ENCODE measurements at places on chromosomes 1 and 21. TPM values are rescaled to one million over a fixed set of nuclear protein-coding genes. Genes with fewer than 3 reads are reported as not detected.
A peak's percentile ranks its signal among the peaks of the same experiment; 100 is the strongest.

Gene PTAFR
- 0.24 TPM for total RNA-seq

Gene SPAG17
- total RNA-seq = 0.67 TPM

Gene LMOD1
- 14.9 TPM for total RNA-seq

- H3K36me3 ChIP-seq = no peaks in the 10 kb centered on the region
- no peaks in the 10 kb centered on the region for H3K27me3 ChIP-seq
- no peak overlapping the region for H3K4me3 ChIP-seq
- no peak overlapping the region for H3K27ac ChIP-seq
Measured at GRCh38 chr1:107357376-107357775, 216.5 kb downstream of the NTNG1 start.

DNA sequence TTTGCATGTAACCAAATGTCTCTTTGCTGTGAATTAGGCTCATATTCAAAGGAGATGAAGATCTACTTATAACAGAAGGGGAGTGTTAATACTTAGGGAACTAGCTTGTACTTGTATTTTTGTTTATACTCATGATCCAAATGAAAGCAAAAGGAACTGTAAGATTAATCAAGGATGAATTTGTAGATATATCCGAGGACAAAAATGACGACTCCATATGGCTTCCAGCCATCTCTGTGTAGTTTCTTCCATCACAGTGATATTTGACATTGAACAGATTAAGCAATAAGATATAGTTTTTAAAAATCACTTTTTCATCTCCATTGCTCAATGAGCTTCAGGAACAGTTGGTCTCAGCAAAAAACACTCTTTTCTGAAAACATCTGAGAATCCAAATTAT lies 257.4 kb upstream of the CAMK1G start:
- H3K4me1 ChIP-seq = no peaks in the 10 kb centered on the region
- no peaks in the 10 kb centered on the region for H3K36me3 ChIP-seq
- peaks cover 2% of the 10 kb centered on the region for H3K27me3 ChIP-seq
- no peak for DNase-seq
- no peak overlapping the region for H3K27ac ChIP-seq

Gene GPR52
- total RNA-seq = 0.55 TPM

Gene NFASC
- total RNA-seq = 26.7 TPM

DNA sequence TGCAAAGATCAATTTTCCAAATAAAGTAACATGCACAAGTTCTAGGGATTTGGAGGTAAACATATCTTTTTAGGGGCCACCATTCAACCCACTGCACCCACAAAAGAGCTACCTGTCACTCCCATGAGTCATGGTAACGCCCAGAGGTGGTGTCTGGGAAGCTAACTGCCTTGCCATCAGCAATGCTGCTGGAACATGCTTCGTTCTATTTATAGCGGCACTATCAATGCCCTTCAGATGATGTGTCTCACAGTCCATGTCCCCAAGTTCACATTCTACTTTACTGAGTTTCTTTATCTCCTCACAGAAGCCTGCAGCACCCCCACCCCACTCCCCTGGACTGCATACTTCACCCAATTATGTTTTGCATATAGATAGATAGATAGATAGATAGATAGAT lies 95.4 kb downstream of the LPAR3 start:
- DNase-seq = no peak
- H3K36me3 ChIP-seq = no peaks in the 10 kb centered on the region
- H3K4me1 ChIP-seq = no peaks in the 10 kb centered on the region
- no peak overlapping the region for H3K4me3 ChIP-seq
- no peak overlapping the region for H3K27ac ChIP-seq
- no peaks in the 10 kb centered on the region for H3K27me3 ChIP-seq

Gene UMODL1
- 0.10 TPM for total RNA-seq

Gene OVAAL
- total RNA-seq = not detected

Gene SLC44A3
- 4.7 TPM for total RNA-seq

- peak; percentile 51 for DNase-seq
- H3K36me3 ChIP-seq = no peaks in the 10 kb centered on the region
- H3K27me3 ChIP-seq = no peaks in the 10 kb centered on the region
- H3K4me1 ChIP-seq = no peaks in the 10 kb centered on the region
Measured at GRCh38 chr1:94560333-94560732, 18.8 kb upstream of the F3 start.

DNA sequence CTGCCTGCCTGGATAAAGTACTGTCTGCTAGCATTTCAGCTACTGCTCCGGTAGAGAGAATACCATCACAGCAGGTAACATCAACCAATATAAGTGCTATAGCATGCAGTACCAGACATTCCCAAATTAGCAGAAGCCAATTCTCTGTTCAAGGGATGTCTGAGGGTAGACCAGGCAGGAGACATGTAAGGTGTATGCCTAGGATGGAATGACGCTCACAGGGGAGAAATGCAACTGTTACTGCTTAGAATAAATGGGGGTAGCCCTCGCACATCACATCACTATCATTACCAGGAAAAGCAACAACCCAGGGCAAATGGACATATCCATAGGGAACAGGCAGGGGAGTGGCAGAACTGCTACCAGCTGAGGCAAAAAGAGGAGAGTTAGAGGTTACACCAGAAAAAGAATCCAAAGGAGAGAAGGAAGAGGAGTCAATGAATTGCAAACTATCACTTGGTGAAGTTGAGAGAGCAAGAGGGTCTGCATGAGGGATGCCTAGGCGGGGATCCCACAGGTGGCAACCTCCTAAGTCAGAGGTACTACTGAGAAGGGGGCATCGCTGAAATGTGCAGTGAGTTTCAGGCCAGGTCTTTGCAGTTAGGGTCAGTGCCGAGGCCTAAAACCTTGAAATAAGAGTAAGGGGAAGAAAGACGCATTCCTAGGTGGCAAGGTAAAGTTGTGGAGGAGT lies 1.1 kb downstream of the UBE2Q1 start:
- no peak for DNase-seq
- peaks cover 21% of the 10 kb centered on the region for H3K4me1 ChIP-seq
- H3K36me3 ChIP-seq = peaks cover 33% of the 10 kb centered on the region
- peak overlapping the region; percentile 90 for H3K4me3 ChIP-seq
- no peaks in the 10 kb centered on the region for H3K27me3 ChIP-seq

DNA sequence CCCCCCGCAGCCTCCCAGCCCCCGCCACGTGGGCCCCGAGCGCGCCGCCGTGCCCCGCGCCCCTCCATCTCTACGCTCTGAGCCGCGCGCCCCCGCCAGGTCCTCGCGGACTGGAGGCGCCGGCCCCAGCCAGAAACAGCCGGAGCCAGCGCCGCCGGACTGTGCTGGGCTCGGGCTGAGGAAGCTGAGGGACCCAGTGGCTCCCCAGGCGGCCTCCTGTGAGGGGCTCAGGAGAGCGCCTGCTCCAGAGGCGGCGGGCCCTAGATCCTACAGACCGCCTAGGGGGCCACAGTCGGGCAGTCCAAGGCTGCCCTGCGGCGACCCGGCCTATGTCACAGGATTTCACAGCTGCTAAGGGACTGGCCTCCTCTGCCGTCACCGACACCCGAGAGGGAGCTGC lies 82.1 kb downstream of the NENF start:
- H3K4me1 ChIP-seq = peaks cover 24% of the 10 kb centered on the region
- no peak overlapping the region for H3K4me3 ChIP-seq
- DNase-seq = no peak
- peaks cover 11% of the 10 kb centered on the region for H3K27me3 ChIP-seq

Gene SH2D2A
- total RNA-seq = 0.89 TPM

Gene RSPO1
- total RNA-seq = not detected

GRCh38 chr1:199857108-199857507 lies 170.4 kb upstream of the NR5A2 start:
- peak; percentile 7 for DNase-seq
- H3K36me3 ChIP-seq = no peaks in the 10 kb centered on the region
- H3K4me3 ChIP-seq = no peak overlapping the region
- H3K27ac ChIP-seq = no peak overlapping the region

GRCh38 chr1:109628540-109629321 lies 9.1 kb downstream of the AMPD2 start:
- H3K4me1 ChIP-seq = peaks cover 11% of the 10 kb centered on the region
- H3K27me3 ChIP-seq = no peaks in the 10 kb centered on the region
- no peak overlapping the region for H3K4me3 ChIP-seq
- peak overlapping the region; percentile 88 for H3K27ac ChIP-seq
- DNase-seq = peak; percentile 77

DNA sequence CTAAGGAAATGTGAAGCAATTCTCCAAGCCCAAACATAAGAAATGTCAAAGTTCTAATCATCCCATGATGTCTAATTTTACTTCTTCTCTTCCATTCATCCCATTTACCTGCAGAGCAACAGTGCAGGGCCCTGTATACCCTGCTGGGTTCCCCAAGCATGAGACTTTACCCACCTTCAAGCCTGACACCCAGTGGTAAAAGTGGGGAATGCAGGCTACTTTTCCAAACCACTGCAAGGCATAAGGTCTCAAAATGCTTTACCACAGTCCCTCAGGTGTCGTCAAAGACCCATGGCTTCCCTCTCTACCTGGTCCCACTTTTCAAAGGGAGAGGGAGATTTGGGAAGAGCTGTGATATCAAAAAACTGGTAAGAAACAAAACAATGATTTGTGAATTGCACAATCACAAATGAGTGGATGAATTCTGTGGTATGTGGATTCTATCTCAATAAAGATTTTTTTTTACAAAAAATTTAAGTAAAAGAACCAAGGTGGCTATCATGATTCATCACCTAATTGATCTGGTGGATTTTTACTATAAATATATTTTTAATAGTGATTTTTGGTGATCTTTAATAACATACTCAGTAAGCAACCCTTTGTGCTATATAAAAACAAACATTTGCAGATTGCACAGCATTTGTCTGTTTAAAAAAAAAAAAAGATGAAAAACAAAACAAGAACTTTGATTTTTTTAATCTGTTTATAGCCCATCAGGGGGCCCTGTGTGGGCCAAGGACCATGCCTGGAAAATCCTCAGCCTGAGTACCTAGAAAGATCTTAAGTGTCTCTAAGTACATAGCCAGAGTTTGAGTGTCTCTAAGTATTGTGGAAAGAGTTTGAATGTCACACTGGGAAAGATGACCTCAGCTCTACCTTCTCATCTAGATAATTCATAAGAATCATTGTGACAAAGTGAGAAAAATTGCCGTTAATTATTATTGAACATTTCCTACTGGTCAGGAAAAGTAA lies 73.1 kb upstream of the GJB5 start:
- DNase-seq = peak; percentile 10
- no peak overlapping the region for H3K4me3 ChIP-seq
- H3K27me3 ChIP-seq = no peaks in the 10 kb centered on the region
- no peak overlapping the region for H3K27ac ChIP-seq
- H3K36me3 ChIP-seq = no peaks in the 10 kb centered on the region

Gene KLHDC7A
- 0.17 TPM for total RNA-seq

DNA sequence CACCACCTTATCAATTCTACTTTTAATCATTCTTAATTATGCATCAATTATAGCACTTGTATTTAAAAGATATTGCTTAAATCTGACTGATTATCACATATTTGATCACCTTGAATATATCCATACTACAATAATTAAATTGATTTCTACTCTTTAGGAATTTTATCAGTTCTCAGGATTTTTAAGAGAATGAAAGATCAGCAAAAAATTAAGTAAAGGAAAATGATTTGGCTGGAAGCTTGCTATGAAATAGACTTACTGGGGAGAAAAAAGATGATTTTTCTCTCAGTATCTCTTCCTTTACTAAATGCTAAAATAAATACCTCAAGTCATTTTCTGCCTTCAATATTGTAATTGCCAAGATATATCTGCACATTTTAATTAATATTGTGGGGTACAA lies 848.6 kb downstream of the LTN1 start:
- no peak for DNase-seq
- H3K4me3 ChIP-seq = no peak overlapping the region
- H3K27ac ChIP-seq = no peak overlapping the region
- H3K36me3 ChIP-seq = no peaks in the 10 kb centered on the region
- no peaks in the 10 kb centered on the region for H3K27me3 ChIP-seq

DNA sequence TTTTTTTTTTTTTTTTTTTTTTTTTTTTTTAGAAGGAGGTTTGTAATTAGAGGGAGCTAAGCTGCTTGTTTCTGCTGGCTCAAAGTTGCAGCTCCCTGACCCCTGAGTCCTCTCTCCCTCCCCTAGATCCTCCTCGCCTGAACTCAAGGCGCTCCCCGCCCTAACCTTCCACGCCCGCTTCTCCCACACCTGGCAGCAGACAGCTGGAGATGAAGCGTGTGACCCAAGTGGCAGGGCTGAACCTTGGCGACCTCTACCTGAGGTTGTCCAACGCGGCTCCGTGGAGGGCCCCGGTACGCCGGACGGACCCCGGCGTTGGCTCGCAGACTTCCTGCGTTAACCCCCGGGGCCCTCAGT lies 795 bp downstream of the NGF start:
- H3K36me3 ChIP-seq = no peaks in the 10 kb centered on the region
- peaks cover 3% of the 10 kb centered on the region for H3K27me3 ChIP-seq
- H3K27ac ChIP-seq = peak overlapping the region; percentile 70
- no peak for DNase-seq

GRCh38 chr1:179816196-179816960 lies 61.2 kb downstream of the TOR1AIP2 start:
- peaks cover 15% of the 10 kb centered on the region for H3K4me1 ChIP-seq
- H3K4me3 ChIP-seq = no peak overlapping the region
- no peaks in the 10 kb centered on the region for H3K36me3 ChIP-seq

GRCh38 chr1:3401585-3402257 lies 52.7 kb upstream of the ARHGEF16 start:
- H3K36me3 ChIP-seq = no peaks in the 10 kb centered on the region
- no peak overlapping the region for H3K27ac ChIP-seq
- no peaks in the 10 kb centered on the region for H3K27me3 ChIP-seq
- H3K4me3 ChIP-seq = no peak overlapping the region
- no peak for DNase-seq

DNA sequence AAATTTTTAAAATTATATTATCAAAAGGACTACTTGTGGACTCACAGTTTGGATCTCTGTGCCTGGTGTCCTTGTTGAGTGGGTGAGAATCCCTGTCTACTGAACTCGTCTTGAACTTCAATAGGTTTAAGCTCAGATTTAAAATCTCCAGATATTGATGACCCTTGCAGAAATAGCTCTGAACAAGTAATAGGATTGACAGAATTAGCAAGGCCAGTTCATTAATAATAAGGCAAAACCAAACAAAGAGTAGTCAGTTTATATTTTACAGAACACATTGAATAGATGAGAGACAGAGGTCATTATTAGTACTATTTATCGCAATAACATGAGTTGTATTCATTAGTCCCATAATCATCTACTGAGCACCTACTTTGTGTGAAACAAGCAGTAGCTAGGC lies at the start of gene PDC:
Gene PDC, minus strand, starts transcription at position 101 of the 400 bp plus-strand sequence. CDS start 11,655 bp downstream, outside the sequence.
- no peaks in the 10 kb centered on the region for H3K36me3 ChIP-seq
- H3K27me3 ChIP-seq = no peaks in the 10 kb centered on the region
- H3K4me1 ChIP-seq = no peaks in the 10 kb centered on the region
- DNase-seq = no peak

GRCh38 chr1:162878000-162878596 lies 17.1 kb upstream of the CCDC190 start:
- H3K4me3 ChIP-seq = no peak overlapping the region
- no peak overlapping the region for H3K27ac ChIP-seq

Gene CRNN
- total RNA-seq = not detected

Gene LCE3E
- total RNA-seq = not detected

Gene DDR2
- 15.3 TPM for total RNA-seq

Measured in astrocyte (in vitro differentiated cells and primary cell).